Common myeloid progenitor, CD34-positive (primary cell): ENCODE measurements at places on chromosomes 5 and 9.

- H3K36me3 ChIP-seq, result no peaks in the 10 kb centered on the region
- no peak overlapping the region for H3K4me3 ChIP-seq
- H3K27me3 ChIP-seq, result no peaks in the 10 kb centered on the region
- no peak for DNase-seq
- no peaks in the 10 kb centered on the region for H3K4me1 ChIP-seq
- H3K27ac ChIP-seq, result no peak overlapping the region
These were observed 1211.5 kb upstream of the CDH9 start for GRCh38 chr5:28249771-28250415.

DNA sequence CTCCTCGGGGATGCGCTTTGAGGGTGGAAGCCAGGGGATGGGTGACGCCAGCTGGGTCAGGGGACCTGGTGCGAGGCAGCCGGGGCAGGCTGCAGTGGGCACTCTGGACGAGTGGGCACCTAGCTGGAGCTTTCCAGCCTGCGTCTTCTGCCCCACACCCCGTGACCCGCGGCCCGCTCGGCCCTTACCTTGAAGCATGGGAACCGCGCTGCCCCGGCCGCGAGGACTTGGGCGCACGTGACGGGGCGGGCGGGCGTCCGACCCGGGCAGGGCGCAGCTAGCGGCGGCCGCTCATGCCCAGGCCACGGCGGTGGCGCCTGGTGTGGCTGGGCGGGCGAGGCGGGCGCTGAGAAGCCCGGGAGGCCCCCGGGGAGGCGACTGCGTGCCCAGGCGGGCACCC is 300 bp downstream of the FAM163B start:
- no peak overlapping the region for H3K27ac ChIP-seq
- no peak for DNase-seq
- H3K27me3 ChIP-seq, result peaks cover 22% of the 10 kb centered on the region
- H3K4me3 ChIP-seq, result no peak overlapping the region
- H3K4me1 ChIP-seq, result no peaks in the 10 kb centered on the region

DNA sequence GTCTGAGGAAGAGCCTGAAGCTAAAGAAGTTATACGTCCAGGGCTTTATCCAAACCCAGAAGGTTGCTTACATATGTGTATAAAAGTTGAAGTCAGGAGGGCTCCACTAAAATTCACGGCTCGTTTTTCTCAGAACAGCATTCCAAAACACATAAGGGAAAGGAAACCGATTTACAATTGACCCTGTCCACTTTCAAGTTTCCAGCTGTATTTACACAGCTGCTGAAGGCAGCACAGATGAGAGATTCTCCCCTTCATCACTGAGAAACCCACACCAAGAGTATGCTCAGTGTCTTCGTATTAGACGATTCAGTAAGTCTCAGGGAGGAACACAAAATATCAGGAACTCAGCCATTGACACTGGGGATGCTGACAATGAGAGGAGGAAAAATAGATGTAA is 5.9 kb upstream of the NREP start:
- no peaks in the 10 kb centered on the region for H3K36me3 ChIP-seq
- no peak overlapping the region for H3K4me3 ChIP-seq
- DNase-seq, result no peak

DNA sequence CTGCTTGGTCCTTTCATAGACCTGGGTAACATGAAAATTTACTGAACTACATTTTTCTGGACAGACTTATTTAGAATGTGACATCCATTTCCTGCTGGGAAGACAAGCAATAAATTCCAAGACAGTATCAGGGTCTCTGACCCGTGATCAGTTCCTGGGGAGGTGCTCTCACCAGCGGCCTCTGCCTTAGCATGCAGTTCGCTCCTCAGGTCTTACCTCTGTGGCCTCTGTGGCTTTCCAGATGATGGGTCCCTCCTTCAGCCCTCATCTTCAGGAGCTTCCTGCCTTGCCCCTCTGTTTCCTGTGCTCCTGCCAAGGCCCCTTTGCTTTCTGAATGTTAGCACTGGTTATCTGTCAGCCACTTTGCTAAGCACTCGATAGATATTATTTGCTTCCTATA is 66.4 kb downstream of the CMYA5 start:
- DNase-seq, result peak; percentile 32
- peak overlapping the region; percentile 1 for H3K4me3 ChIP-seq
- H3K27ac ChIP-seq, result no peak overlapping the region
- H3K4me1 ChIP-seq, result peaks cover 8% of the 10 kb centered on the region
- no peaks in the 10 kb centered on the region for H3K36me3 ChIP-seq

GRCh38 chr9:132167192-132167591 is 5.3 kb downstream of the NTNG2 start:
- no peaks in the 10 kb centered on the region for H3K36me3 ChIP-seq
- peaks cover 15% of the 10 kb centered on the region for H3K4me1 ChIP-seq
- no peak overlapping the region for H3K27ac ChIP-seq
- H3K4me3 ChIP-seq, result no peak overlapping the region

GRCh38 chr5:86929123-86929766 is 311.5 kb downstream of the COX7C start:
- H3K27ac ChIP-seq, result no peak overlapping the region
- H3K4me1 ChIP-seq, result no peaks in the 10 kb centered on the region
- peaks cover 2% of the 10 kb centered on the region for H3K27me3 ChIP-seq
- H3K4me3 ChIP-seq, result no peak overlapping the region
- no peak for DNase-seq
- H3K36me3 ChIP-seq, result no peaks in the 10 kb centered on the region

- H3K27me3 ChIP-seq, result no peaks in the 10 kb centered on the region
- no peak overlapping the region for H3K27ac ChIP-seq
- no peak for DNase-seq
- H3K36me3 ChIP-seq, result peaks cover 14% of the 10 kb centered on the region
- H3K4me3 ChIP-seq, result no peak overlapping the region
These were observed 73.7 kb downstream of the RCL1 start for GRCh38 chr9:4866239-4866969.

GRCh38 chr5:104733063-104733669 is 1170.6 kb upstream of the NUDT12 start:
- no peak for DNase-seq
- H3K27ac ChIP-seq, result no peak overlapping the region
- no peaks in the 10 kb centered on the region for H3K27me3 ChIP-seq
- H3K4me1 ChIP-seq, result no peaks in the 10 kb centered on the region

GRCh38 chr9:32886021-32886420 is 102.7 kb downstream of the TMEM215 start:
- H3K27ac ChIP-seq, result no peak overlapping the region
- no peak for DNase-seq
- H3K36me3 ChIP-seq, result no peaks in the 10 kb centered on the region
- H3K27me3 ChIP-seq, result peaks cover 54% of the 10 kb centered on the region
- H3K4me1 ChIP-seq, result no peaks in the 10 kb centered on the region

- no peaks in the 10 kb centered on the region for H3K36me3 ChIP-seq
- no peak for DNase-seq
- peaks cover 49% of the 10 kb centered on the region for H3K4me1 ChIP-seq
- no peaks in the 10 kb centered on the region for H3K27me3 ChIP-seq
- no peak overlapping the region for H3K27ac ChIP-seq
These were observed 75.2 kb upstream of the SSBP2 start for GRCh38 chr5:81826128-81826527.

DNA sequence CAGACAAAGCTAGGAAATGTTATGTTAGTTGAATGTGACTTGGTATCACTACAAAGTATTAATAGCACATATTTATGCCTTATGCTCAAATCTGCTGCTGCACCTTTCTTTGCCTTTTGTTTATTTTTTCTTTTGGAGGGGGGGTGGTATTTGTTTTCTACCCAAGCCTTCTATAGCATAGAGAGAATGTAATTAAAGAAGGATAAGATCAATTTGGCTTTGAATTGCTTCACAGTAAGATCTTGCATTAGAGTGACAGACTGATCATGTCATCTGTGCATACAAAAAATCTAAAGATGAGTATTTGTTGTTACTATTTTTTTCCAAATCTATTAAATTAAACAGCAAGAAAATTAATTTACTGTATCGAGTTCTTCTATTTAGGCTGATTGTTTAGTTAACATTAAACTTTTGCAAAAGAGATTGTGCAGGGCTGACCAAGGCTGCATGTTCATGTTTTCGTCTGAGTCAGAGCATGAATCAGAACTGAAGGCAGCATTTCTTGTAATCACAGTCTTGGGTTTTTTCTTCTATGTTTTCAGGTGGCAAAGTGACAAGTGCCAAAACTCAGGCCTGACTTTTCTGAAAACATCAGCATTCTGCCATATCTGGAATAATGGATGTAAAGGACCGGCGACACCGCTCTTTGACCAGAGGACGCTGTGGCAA is 1007.1 kb upstream of the WWC1 start:
- no peaks in the 10 kb centered on the region for H3K27me3 ChIP-seq
- no peak overlapping the region for H3K27ac ChIP-seq
- DNase-seq, result no peak

- DNase-seq, result no peak
- no peaks in the 10 kb centered on the region for H3K4me1 ChIP-seq
- H3K36me3 ChIP-seq, result no peaks in the 10 kb centered on the region
These were observed 348.1 kb upstream of the SGCD start for GRCh38 chr5:155978850-155979249.

GRCh38 chr5:96023518-96023917 is 61.9 kb upstream of the ELL2 start:
- no peak for DNase-seq
- no peak overlapping the region for H3K27ac ChIP-seq
- no peaks in the 10 kb centered on the region for H3K4me1 ChIP-seq
- no peaks in the 10 kb centered on the region for H3K27me3 ChIP-seq

- no peaks in the 10 kb centered on the region for H3K4me1 ChIP-seq
- no peak for DNase-seq
- H3K27ac ChIP-seq, result no peak overlapping the region
- no peaks in the 10 kb centered on the region for H3K27me3 ChIP-seq
- no peak overlapping the region for H3K4me3 ChIP-seq
These were observed 16.9 kb downstream of the PCSK5 start for GRCh38 chr9:75907329-75907728.

- H3K27me3 ChIP-seq, result no peaks in the 10 kb centered on the region
- H3K36me3 ChIP-seq, result no peaks in the 10 kb centered on the region
- no peak overlapping the region for H3K27ac ChIP-seq
- H3K4me1 ChIP-seq, result peaks cover 5% of the 10 kb centered on the region
These were observed 61.0 kb downstream of the FBXW11 start for GRCh38 chr5:171945476-171945875.

DNA sequence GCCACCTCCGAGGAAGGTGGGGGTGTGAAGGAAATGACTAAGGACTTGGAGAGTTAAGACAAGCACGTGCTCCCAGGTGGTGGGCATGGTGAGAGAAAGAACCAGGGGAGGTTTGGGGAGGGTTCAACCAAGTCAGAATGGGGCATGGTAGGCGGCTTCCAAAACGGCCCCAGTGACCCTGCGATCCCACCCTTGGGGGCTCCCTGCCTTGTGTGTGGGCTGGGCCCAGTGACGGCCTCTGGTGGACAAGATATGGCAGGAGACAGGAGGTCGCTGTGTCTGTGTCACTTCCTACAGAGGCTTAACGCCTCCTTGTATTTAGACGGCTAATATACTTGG is 51.3 kb upstream of the IRX4 start:
- H3K4me3 ChIP-seq, result no peak overlapping the region
- H3K36me3 ChIP-seq, result no peaks in the 10 kb centered on the region
- H3K27ac ChIP-seq, result no peak overlapping the region
- H3K4me1 ChIP-seq, result peaks cover 16% of the 10 kb centered on the region

- H3K27ac ChIP-seq, result no peak overlapping the region
- no peaks in the 10 kb centered on the region for H3K4me1 ChIP-seq
- H3K36me3 ChIP-seq, result no peaks in the 10 kb centered on the region
- no peak overlapping the region for H3K4me3 ChIP-seq
- DNase-seq, result no peak
These were observed 155.4 kb upstream of the COL5A1 start for GRCh38 chr9:134486143-134486591.

DNA sequence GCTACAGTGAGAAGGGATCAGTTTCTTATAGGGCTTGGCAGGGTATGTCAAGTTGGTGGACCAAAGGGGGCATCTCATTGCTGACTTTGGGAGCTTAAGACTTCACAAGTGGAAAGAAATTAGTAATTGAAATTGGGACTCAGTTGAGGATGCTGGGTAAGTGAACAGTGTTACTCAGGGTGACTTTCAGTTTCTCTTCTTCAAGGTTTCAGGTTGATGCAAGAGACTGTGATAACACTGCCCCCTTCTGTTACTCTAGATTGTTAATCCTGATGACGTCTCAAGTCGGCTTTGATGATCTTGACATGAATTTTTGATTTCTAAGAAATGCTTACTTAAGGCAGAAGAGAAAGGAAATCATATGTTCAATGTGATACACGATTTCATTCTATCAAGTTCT is 21.3 kb downstream of the KCTD16 start:
- no peak overlapping the region for H3K4me3 ChIP-seq
- peak; percentile 91 for DNase-seq
- no peak overlapping the region for H3K27ac ChIP-seq
- H3K4me1 ChIP-seq, result peaks cover 33% of the 10 kb centered on the region
- H3K27me3 ChIP-seq, result no peaks in the 10 kb centered on the region

GRCh38 chr9:134438195-134438788 is 112.0 kb downstream of the RXRA start:
- DNase-seq, result no peak
- no peak overlapping the region for H3K4me3 ChIP-seq
- H3K4me1 ChIP-seq, result peaks cover 2% of the 10 kb centered on the region
- no peaks in the 10 kb centered on the region for H3K36me3 ChIP-seq
- H3K27me3 ChIP-seq, result no peaks in the 10 kb centered on the region

DNA sequence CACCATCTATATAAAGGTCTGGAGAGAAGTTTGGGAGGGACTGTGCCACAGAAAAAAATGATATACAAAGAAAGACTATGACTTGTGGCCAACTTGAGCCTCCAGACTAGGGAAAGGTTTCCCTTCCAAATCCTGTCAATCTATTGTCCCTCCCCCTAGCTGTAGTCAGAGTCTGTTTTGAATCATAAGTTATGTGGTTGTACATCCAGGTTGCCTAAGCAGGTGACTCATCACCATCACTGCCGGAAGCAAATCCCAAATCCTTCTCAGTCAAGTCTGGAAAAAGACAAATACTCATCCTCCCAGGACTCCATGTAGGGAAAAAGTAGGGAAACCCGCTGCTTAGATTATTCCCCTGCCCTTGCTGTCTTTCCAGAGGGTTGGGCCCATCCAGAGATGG is 235.7 kb downstream of the CDK5RAP2 start:
- no peak overlapping the region for H3K4me3 ChIP-seq
- H3K27ac ChIP-seq, result no peak overlapping the region
- no peaks in the 10 kb centered on the region for H3K27me3 ChIP-seq
- no peaks in the 10 kb centered on the region for H3K4me1 ChIP-seq
- no peaks in the 10 kb centered on the region for H3K36me3 ChIP-seq

GRCh38 chr5:175378444-175379028 is 65.4 kb downstream of the DRD1 start:
- H3K36me3 ChIP-seq, result no peaks in the 10 kb centered on the region
- no peaks in the 10 kb centered on the region for H3K27me3 ChIP-seq
- no peaks in the 10 kb centered on the region for H3K4me1 ChIP-seq
- no peak overlapping the region for H3K27ac ChIP-seq
- DNase-seq, result no peak

- no peaks in the 10 kb centered on the region for H3K36me3 ChIP-seq
- no peaks in the 10 kb centered on the region for H3K27me3 ChIP-seq
- no peak overlapping the region for H3K27ac ChIP-seq
- no peak for DNase-seq
These were observed 536.4 kb downstream of the RASEF start for GRCh38 chr9:82526577-82526976.

GRCh38 chr5:131400585-131400984 is 136.7 kb downstream of the CDC42SE2 start:
- no peaks in the 10 kb centered on the region for H3K4me1 ChIP-seq
- DNase-seq, result no peak
- H3K27me3 ChIP-seq, result no peaks in the 10 kb centered on the region
- H3K27ac ChIP-seq, result no peak overlapping the region
- H3K4me3 ChIP-seq, result no peak overlapping the region
- peaks cover 71% of the 10 kb centered on the region for H3K36me3 ChIP-seq
